CD8-positive, alpha-beta memory T cell (primary cell): ENCODE measurements at places on chromosomes 5 and 9. TPM values are rescaled to one million over a fixed set of nuclear protein-coding genes. Genes with fewer than 3 reads are reported as not detected.

Gene RLN1
- total RNA-seq: 0.31 TPM

Gene GPR151
- not detected for total RNA-seq

Gene SUSD3
- 12.3 TPM for total RNA-seq

Gene ARL14EPL
- total RNA-seq: not detected

Gene ST8SIA4
- total RNA-seq: 56.9 TPM

Gene PFDN1
- total RNA-seq: 71.2 TPM

Gene CSNK1G3
- total RNA-seq: 51.9 TPM

Gene NR6A1
- 3.0 TPM for total RNA-seq

Gene KCNMB1
- total RNA-seq: not detected

GRCh38 chr5:125245216-125245615, 498.8 kb upstream of the ZNF608 start:
- no peaks in the 10 kb centered on the region for H3K27me3 ChIP-seq
- no peak for DNase-seq

- H3K4me1 ChIP-seq: peaks cover 58% of the 10 kb centered on the region
- peaks cover 16% of the 10 kb centered on the region for H3K36me3 ChIP-seq
- H3K27ac ChIP-seq: peak overlapping the region; percentile 100
- DNase-seq: peak; percentile 61
These were observed 1.4 kb downstream of the CHD1 start for GRCh38 chr5:98927242-98927988.

DNA sequence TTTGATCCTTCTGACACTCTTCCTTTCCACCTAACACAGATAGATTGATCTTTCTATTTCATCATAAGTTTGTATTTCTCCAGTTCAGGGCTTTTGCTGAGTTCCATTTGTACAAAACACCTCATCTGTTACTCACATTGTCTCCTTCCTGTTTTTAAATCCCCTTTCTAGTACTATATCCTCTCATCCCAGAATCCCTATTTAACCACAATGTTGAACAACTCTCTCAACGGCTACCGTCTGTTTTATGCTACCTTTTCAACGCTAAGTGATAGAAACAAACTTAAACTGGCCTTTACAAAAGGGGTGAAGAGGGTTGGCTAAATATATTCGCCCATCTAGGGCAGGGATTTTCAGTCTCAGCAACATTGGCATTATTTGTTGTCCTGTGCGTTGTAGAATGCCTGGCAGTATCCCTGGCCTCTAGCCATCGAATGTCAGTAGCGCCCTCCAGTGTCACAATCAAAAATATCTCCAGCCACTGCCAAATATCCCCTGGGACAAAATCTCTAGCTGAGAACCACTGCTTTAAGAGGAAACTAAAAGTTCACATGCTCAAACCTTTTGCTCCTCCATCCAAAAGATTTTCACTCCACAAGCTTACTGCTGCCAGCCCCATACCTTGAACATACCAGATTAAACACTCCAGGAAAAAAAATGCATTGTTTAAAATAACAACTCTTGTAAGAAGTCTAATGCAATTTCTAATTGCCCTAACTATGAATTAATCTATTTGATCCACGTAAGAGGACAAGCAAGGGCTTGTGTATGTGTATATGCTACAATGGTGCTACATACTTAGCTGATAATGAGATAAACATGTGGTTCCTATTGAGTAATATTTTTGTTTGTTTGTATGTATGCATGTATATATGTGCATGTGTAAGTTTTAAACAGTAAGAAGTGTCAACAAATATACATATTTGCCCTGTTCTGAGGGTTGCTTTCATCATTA, 344.0 kb downstream of the PTPRD start:
- H3K4me1 ChIP-seq: no peaks in the 10 kb centered on the region
- H3K27ac ChIP-seq: no peak overlapping the region
- no peak overlapping the region for H3K4me3 ChIP-seq
- H3K36me3 ChIP-seq: no peaks in the 10 kb centered on the region
- no peak for DNase-seq

GRCh38 chr9:138078846-138079245, 201.3 kb downstream of the CACNA1B start:
- no peak overlapping the region for H3K27ac ChIP-seq
- H3K36me3 ChIP-seq: no peaks in the 10 kb centered on the region
- H3K27me3 ChIP-seq: no peaks in the 10 kb centered on the region
- no peak for DNase-seq
- no peaks in the 10 kb centered on the region for H3K4me1 ChIP-seq

DNA sequence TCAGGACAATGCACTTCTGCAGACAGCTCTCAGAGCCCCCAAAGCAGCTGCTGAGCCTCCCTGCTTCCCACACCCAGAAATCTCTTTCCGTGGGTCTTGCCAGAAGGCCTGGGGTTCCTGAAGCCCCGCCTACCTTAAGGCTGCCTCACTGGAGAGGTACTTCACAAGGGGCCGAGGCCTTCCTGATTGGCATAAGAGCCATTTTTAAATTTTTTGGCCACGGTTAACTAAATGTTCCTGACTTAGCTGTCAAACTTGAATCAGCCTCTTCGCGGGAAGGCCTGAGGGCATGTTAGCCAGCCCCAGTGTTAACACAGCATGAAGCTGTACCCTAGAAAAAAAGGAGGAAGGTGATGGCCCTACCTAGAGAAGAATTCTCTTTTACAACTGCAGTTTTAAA, 20.7 kb upstream of the EPB41L4B start:
- no peak for DNase-seq
- H3K27ac ChIP-seq: no peak overlapping the region
- H3K4me3 ChIP-seq: no peak overlapping the region
- H3K4me1 ChIP-seq: no peaks in the 10 kb centered on the region
- H3K36me3 ChIP-seq: no peaks in the 10 kb centered on the region
- H3K27me3 ChIP-seq: no peaks in the 10 kb centered on the region

DNA sequence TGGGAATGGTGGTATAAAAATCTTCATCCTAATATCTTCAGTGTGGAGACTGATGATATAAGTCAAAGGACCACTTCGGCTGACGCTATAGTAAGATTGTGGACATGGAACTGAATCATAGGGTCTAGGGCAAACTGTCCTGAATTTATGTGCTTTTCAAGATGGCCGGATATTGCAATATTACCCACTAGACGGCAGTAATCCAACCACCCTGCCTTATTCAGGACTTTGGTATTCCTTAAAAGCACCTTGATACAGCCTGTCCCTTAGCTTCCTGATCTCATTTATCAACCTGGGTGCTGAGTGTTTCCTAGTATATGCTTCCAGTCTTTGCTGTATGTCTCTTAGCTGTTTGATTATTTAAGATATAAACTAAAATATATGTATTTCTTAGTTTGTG, 71.2 kb upstream of the COX7C start:
- no peaks in the 10 kb centered on the region for H3K27me3 ChIP-seq
- H3K4me3 ChIP-seq: no peak overlapping the region
- H3K4me1 ChIP-seq: no peaks in the 10 kb centered on the region
- no peak overlapping the region for H3K27ac ChIP-seq
- H3K36me3 ChIP-seq: no peaks in the 10 kb centered on the region

DNA sequence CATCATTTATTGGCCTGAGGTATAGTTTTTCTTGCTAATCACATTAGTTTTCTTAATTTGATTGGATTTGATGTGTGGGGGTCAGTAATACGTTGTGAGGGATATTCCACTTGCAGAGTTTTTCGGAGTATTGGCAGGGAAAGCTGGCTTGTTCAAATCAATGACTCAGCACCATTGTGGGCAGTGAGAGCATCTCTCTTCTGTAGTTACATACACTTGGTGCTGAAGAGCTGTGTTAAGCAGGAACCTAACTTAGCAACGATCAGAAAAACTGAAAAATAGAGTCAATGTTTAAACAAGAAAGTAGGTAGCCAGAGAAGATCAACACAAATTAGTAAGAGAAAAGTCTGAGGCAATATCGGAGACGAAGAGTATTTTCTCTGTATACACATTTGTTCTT, 344.6 kb upstream of the EDIL3 start:
- DNase-seq: no peak
- no peaks in the 10 kb centered on the region for H3K36me3 ChIP-seq
- no peak overlapping the region for H3K27ac ChIP-seq
- H3K4me1 ChIP-seq: no peaks in the 10 kb centered on the region
- H3K27me3 ChIP-seq: no peaks in the 10 kb centered on the region

DNA sequence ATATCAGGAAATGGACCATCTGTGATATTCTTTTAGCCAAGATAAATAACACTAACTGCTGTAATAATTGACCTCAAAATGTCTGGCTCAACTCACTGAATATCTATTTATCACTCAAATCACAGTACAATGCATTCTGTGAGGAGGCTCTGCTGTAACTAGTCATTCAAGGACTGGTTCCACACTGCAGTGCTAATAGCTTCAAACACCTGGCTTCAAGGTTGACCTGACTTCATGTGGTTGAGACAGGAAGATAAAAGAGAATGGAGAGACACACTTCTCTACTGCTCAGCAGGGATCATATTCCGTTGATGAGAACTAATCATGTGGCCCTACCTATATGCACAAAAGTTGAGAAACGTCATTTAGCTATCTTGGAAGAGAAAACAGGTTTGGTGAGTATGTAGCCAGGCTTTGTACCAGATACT, 3.4 kb upstream of the RHOBTB3 start:
- H3K36me3 ChIP-seq: no peaks in the 10 kb centered on the region
- peaks cover 32% of the 10 kb centered on the region for H3K4me1 ChIP-seq
- H3K4me3 ChIP-seq: no peak overlapping the region
- no peak for DNase-seq
- H3K27ac ChIP-seq: peak overlapping the region; percentile 16
- peaks cover 11% of the 10 kb centered on the region for H3K27me3 ChIP-seq

DNA sequence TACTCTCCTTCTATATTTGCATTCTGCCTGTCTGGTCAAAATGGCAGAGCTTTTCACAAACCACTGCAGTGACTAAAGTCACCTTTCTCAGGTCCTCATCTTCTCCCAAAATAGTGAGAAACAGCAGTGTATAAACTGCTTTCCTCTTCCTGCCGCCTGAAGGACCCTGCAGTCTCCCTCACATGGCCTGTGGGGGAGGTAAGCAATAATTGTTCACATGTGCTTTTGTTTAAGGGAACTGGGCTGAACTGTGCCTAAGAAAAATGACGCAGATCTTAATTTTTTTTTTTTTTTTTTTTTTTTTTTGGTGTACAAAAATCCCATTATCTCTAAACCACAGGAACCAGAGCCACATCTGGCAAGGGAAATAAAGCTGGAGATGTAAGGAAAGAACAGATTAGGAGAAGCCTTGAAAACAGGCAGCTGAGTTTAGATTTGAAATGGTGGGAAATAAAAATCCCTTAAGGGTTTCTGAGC, 131.7 kb upstream of the VLDLR start:
- no peak overlapping the region for H3K27ac ChIP-seq
- H3K4me1 ChIP-seq: no peaks in the 10 kb centered on the region
- no peaks in the 10 kb centered on the region for H3K36me3 ChIP-seq
- no peak overlapping the region for H3K4me3 ChIP-seq

- no peak overlapping the region for H3K27ac ChIP-seq
- no peak for DNase-seq
- H3K4me3 ChIP-seq: no peak overlapping the region
- no peaks in the 10 kb centered on the region for H3K27me3 ChIP-seq
- H3K36me3 ChIP-seq: no peaks in the 10 kb centered on the region
- H3K4me1 ChIP-seq: no peaks in the 10 kb centered on the region
These were observed 99.2 kb downstream of the SH3TC2 start for GRCh38 chr5:148963664-148964063.

DNA sequence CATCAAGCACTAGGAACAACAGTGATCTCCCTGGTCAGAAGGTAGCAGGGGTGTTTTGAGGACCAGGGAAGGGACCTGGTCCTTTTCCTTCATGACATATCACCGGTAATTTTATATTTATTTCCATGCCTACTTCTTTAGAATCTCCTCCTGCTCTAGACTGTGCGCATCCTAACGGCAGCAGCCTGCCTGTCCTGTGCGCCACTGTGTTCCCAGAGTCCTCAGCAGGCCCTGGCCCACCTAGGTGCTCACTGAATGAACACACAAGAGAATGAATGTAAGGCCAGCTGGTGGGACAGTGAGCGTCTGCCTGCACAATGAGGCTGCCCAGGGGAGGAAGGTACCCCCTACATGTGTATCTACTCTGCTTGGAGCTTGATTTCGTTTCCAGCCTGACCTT, 51.5 kb downstream of the C5orf15 start:
- DNase-seq: no peak
- no peaks in the 10 kb centered on the region for H3K4me1 ChIP-seq
- no peak overlapping the region for H3K27ac ChIP-seq
- no peak overlapping the region for H3K4me3 ChIP-seq
- peaks cover 3% of the 10 kb centered on the region for H3K27me3 ChIP-seq
- no peaks in the 10 kb centered on the region for H3K36me3 ChIP-seq

DNA sequence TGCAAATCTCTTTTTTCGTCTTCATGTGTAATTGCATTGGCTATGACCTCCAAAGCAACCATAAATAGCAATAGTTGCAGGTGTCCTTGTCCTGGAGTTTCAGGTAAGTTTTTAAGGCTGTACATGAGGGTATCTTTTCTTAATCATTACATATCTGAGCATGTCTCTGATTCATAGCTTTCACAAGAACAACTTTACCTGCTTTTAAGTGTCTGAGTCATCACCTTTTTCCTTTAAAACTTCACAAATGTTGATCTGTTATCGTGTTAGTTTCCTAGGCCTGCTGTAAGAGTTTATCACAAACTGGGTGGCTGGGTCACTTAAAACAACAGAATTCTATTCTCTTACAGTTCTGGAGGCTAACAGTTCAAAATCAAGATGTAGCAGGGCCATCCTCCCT, 13.8 kb downstream of the GARNL3 start:
- no peaks in the 10 kb centered on the region for H3K27me3 ChIP-seq
- H3K36me3 ChIP-seq: no peaks in the 10 kb centered on the region
- no peak overlapping the region for H3K27ac ChIP-seq

GRCh38 chr5:135029477-135030122, 4.4 kb downstream of the PITX1 start:
- H3K4me3 ChIP-seq: no peak overlapping the region
- no peak overlapping the region for H3K27ac ChIP-seq
- H3K27me3 ChIP-seq: peaks cover 22% of the 10 kb centered on the region

- H3K36me3 ChIP-seq: no peaks in the 10 kb centered on the region
- H3K4me3 ChIP-seq: no peak overlapping the region
- no peak for DNase-seq
- H3K27ac ChIP-seq: no peak overlapping the region
These were observed 39.8 kb upstream of the ACO1 start for GRCh38 chr9:32344551-32345182.

DNA sequence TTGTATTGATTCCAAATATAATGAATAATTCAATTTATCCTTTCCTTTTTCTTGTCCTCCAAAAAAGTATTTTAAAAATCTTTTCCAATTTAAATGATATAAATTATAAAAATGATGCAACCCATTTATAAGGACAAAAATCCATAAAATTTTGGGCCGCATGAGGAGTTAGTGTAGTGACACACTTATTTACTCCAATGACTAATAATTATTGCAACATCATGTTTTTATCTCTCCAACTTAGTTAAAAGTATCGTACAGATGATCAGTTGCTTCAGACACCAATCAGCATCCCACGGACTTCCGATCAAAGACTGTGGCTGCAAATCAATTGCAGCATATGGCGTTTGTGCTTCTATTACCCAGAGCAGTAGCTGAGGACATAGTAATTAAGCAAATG, 58.6 kb downstream of the HTR4 start:
- DNase-seq: no peak
- no peaks in the 10 kb centered on the region for H3K36me3 ChIP-seq
- H3K27me3 ChIP-seq: no peaks in the 10 kb centered on the region
- no peak overlapping the region for H3K4me3 ChIP-seq
